Muscle of leg (tissue), 16 donors: ENCODE measurements at places on chromosomes 6 and 20.

DNA sequence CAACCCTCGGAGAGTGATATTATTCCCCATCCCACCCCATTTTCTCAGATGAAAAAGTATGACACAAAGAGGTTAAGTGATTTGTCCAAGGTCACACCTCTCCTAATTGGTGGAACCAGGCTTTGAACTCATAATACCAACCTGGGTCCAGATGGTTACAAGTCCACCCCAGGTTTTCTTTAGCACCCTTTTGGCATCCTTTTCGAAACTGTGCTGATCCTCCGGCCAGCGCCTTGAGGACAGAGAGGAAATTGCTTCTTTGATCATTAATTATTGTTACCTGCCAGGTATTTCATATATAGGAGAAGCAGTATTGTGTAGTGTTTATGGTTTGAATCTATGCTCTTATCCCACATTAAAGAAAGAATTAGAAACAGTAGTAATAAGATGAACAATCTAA, 29.3 kb upstream of the PDYN start:
- no peak for DNase-seq

GRCh38 chr20:25273541-25274358, 25.9 kb downstream of the PYGB start:
- peak; percentile 5 for DNase-seq

- DNase-seq = peak; percentile 49
Observed at GRCh38 chr20:36666181-36666740, 20.3 kb upstream of the SLA2 start.

DNA sequence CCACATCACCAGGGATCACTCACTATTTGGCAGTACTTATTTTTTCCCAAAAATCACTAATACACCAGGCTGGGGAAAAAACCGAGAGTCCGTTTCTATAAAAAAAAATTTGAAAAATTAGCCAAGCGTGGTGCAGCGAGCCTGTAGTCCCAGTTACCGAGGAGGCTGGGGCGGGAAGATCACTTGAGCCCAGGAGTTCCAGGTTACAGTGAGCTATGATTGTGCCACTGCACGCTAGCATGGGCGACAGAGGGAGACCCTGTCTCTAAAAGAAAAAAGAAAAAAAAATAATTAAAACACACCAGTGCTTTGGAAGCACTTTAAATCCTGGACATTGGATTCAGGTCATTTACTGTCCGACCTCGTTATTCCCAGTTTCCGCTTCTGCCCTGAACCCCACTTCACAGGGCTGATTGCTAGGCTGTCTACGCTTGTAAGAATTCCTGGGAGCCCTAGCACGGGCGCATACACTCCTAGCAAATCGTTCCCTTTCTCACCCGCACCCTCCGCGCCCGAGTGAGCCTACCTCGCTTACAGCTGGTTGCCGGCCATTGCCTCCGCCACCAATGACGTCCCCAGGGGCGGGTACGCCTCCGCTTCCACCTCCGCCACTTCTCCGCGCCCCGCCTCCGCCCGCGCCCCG, at the start of gene TPMT:
TSS of gene TPMT (minus strand) at position 571 of the 643 bp plus-strand sequence. CDS start 5,950 bp downstream, outside the sequence.
- DNase-seq = no peak

- peak; percentile 18 for DNase-seq
Observed at GRCh38 chr6:116764629-116764960, 924 bp downstream of the FAM162B start.

DNA sequence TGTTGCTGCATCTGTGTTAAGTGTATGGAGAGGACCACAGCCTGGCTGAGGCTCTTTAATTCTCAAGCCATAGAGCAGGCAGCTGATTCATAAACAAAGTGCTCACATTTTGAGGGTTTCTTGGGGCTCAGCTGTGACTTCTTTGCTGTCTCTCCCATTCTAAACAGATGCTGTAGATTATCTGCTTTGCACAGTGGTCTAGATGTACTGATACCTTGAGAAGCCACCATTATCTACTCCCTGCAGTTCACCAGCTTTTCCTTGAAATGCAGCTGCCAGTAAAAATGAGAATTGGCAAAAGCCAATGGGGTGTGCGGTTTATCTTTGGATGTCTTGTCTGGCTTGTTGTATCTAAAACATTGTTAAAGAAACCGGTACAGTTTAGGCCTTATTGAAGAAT, 5.2 kb upstream of the CNR1 start:
- no peak for DNase-seq

GRCh38 chr6:659716-660581, 3.0 kb upstream of the HUS1B start:
- DNase-seq = no peak

GRCh38 chr6:26089272-26089671, 2.0 kb downstream of the HFE start:
- DNase-seq = peak; percentile 30

DNA sequence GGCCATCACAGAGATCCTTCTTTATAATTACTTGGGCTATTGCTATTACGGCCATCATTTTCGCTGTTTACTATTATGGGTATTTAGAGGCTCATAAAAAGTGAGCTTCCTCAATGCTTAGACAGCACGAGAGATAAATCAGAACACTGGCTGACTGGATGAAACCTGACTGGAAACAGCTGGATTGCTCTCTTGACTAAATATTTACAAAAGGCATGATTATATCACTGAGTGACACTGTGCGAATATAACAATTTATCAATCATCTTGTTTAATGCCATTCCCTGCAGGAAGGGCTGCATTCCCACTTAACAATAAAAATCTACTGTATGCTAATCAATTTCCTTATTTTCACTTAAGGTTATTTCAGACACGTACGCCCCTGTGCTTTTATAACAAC, 260.1 kb upstream of the ARID1B start:
- no peak for DNase-seq

DNA sequence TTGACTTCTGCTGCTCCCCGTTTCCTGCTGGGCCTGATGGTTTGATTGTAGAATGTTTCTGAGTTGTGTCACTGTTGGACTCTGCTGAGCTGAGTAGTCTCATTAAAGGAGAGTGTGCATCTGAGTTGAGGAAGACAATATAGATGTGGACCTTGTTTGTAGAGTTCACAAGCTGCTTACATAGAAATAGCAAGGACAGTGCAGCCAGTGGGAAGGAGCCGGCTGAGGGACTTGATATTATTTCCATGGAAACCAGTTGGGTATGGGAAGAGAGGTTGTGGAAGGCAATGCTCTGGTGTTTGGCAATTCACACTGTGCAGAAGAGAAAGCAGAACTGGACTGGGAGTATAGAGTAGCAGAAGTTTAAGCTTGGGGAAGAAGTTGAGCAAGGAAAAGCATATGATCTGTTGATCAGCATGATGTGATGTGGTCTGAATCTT, 14.8 kb downstream of the IGF2R start:
- peak; percentile 51 for DNase-seq

- peak; percentile 18 for DNase-seq
Observed at GRCh38 chr6:54366667-54367327, 58.6 kb downstream of the TINAG start.

- DNase-seq = peak; percentile 13
Observed at GRCh38 chr20:44409132-44409600, 53.7 kb downstream of the HNF4A start.

GRCh38 chr6:36290668-36291620, 21.1 kb downstream of the PNPLA1 start:
- no peak for DNase-seq

- DNase-seq = no peak
Observed at GRCh38 chr20:62739067-62739466, 30.4 kb downstream of the NTSR1 start.

- DNase-seq = no peak
Observed at GRCh38 chr20:49749625-49750024, 35.9 kb upstream of the B4GALT5 start.

- DNase-seq = no peak
Observed at GRCh38 chr6:119325559-119326265, 23.8 kb downstream of the MAN1A1 start.

DNA sequence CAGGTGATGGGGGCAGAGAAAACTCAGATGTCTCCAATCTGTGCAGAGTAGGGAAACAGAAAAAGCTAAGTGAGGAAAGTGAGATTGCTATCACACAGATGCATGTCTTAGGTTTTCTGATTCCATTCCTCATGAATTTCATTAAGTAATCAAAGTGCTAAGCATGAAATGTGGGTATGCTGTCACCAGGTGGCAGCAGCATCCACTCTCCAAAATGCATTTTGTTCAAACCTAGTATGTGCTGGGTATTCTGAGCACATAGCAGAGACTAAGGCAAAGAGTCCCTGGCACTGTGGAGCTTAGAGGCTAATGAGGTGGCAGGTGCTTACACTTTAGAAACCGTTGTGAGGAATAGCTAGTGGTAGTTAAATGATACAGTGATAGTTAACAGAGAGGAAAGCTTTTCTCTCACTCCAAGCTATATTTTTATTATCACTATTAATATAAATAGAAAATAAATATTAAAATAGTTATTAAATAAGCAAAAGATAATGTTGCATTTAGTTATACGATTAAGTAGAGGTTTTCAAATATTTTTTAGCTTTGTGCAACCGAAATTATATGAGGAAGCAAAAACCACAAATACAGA, 179.5 kb downstream of the CDH26 start:
- no peak for DNase-seq

- no peak for DNase-seq
Observed at GRCh38 chr6:12490904-12491571, 200.9 kb downstream of the EDN1 start.

GRCh38 chr6:131773284-131773950, 34.4 kb upstream of the ENPP1 start:
- peak; percentile 97 for DNase-seq

GRCh38 chr6:127737768-127738167, 160.8 kb downstream of the C6orf58 start:
- no peak for DNase-seq

DNA sequence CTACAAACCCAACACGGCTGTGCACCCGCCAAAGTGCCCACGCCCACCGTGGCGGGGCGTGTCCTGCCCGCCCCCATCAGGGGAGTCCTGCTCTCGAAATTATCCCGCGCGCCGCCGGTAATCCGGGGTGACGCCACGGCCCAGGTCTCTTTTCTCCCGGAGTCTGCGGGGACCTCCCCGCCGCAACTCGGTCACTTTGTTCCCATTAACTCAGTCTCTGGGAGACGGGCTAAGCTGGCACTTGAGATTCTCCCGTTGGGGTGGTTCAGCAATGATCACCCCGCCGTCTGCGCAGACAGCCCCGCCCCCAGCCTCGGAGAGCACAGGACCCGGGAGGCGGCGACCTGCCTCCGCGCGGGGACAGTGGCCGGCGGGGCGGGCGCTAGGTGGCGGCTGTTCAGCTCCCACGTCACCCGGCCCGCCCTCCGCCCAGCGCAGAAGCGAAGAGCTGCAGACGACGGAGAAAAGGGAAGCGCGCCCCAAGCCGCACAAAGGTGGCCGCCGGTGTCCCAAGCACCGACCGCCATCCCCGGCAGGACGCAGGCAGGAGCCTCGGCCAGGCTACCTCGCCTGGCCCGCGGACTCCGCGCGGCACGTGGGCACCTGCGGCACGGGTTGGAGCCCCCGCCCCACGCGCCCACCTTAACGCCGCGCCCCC, 31.5 kb downstream of the SF3B5 start:
- peak; percentile 83 for DNase-seq

GRCh38 chr20:53346335-53346648, 247.3 kb downstream of the ZNF217 start:
- no peak for DNase-seq

- no peak for DNase-seq
Observed at GRCh38 chr6:169288591-169288990, 34.9 kb upstream of the THBS2 start.

DNA sequence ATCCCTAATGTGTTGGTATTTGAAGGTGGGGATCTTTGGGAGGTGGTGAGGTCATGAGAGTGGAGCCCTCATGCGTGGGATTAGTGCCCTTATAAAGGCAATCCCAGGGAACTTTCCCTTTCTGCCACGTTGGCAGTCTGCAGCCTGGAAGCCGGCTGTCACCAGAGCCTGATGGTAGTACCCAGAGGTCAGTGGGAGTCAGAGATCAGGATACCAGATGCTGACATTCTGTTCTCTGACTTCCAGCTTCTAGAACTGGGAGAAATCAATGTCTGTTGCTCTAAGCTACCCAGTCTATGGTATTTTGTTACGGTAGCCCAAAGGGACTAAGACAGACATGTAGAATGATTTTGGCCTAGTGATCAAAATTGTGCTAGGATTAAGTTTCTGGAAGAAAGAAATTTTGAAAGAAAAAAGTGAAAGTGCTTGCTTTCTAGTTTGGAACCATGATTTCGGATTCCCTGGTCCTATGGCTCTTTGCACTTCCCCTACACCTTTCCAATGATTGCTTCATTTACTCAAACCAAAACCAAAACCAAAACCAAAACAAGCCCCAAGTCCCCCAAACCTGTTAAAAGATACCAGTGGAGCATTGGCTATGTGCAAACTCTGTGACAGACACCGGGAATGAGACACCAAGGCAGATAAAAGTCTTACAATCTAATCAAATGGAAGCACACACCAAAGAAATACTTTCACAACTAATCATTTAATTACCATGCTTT, 173.7 kb upstream of the ZNF217 start:
- no peak for DNase-seq

GRCh38 chr20:43702502-43702901, 24.3 kb downstream of the GTSF1L start:
- DNase-seq = no peak

DNA sequence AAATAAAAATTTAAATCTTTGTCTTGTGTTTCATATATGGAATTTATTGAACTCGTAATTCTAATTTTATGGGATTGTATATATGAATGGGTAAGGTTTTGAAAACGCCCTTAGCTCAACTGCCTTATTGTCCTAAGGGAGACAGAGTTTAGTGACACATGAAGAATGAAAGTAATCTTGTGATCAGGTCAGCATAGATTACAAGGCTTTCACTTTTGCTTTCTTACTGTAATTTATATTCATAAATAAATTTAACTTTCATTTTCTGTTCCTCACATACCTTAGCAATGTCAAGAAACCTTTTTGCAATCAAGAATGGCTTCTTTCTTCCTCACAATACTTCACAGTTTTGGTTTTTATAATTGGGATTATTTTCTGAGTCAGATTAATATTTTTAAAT, 14.4 kb downstream of the KPNA5 start:
- no peak for DNase-seq

- DNase-seq = no peak
Observed at GRCh38 chr6:136471922-136472321, 78.3 kb downstream of the MAP7 start.

DNA sequence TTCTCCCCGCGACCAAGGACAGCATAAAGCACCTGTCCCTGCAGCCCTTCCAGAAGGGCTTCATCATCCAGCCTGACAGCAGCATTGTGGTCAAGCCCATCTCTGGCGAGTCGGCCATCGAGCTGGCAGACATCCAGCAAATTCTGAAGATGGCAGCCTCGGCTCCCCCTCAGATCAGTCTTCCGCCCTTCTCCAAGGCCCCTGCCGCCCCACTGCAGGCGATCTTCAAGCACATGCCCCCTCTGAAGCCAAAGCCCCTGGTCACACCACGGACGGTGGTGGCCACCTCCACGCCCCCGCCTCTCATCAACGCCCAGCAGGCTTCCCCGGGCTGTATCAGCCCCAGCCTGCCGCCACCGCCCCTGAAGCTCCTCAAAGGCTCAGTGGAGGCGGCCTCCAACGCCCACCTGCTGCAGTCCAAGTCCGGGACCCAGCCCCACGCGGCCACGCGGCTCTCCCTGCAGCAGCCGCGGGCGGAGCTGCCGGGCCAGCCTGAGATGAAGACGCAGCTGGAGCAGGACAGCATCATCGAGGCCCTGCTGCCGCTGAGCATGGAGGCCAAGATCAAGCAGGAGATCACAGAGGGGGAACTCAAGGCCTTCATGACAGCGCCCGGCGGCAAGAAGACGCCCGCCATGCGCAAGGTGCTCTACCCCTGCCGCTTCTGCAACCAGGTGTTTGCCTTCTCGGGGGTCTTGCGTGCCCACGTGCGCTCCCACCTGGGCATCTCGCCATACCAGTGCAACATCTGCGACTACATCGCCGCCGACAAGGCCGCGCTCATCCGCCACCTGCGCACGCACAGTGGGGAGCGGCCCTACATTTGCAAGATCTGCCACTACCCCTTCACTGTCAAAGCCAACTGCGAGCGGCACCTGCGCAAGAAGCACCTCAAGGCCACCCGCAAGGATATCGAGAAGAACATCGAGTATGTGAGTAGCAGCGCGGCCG, 83.3 kb downstream of the SSR1 start:
- DNase-seq = no peak
